ENCODE measurements at places on chromosomes 4 and X.

DNA sequence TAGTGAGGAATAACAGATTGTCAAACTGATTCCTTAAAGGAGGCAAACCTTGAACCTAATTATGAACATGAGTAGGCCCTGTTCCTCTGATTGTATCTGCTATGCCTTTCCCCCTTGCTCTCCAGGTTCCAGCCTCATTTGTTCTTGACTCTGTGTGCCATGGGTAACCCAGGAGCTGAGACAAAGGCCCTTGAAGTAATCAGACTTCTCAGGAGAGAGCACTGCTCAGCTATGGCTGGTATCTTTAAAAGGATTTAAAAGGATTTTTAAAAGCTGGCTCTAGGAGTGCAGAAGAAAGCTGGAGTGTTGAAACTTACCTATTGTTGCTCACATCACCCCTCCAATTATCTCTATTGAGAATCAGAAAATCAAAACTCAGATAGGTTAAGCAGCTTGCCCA lies 1565.5 kb upstream of the AGA start:
- no peak overlapping the region for H3K4me3 ChIP-seq
- no peaks in the 10 kb centered on the region for H3K4me1 ChIP-seq
- DNase-seq = no peak
- no peaks in the 10 kb centered on the region for H3K27me3 ChIP-seq

DNA sequence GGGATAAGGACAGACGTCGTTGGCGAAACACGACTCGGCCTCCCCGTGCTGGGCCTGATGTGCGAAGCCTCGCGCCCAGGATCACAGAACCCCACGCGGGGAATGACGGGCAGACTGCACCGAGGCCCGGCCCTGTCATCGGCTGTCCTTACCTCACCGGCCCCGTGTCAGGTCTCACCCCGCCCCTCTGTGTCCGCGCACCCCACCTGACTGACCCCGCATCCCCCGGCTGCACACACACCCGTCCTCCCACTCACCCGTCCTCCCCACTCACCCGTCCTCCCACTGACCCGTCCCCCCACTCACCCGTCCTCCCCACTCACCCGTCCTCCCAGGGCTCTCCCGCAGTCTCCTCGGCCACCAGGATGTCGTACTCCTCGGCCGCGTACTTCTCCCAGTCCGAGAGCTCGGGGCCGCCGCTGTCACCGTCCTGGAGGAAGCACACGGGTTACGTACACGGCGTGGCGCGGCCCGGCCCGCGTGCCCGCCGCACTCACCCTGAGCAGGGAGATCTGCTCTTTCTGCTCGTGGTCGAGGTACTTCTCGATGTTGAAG lies 19.8 kb upstream of the GTPBP6 start:
- H3K27ac ChIP-seq = no peak overlapping the region
- no peaks in the 10 kb centered on the region for H3K27me3 ChIP-seq
- no peaks in the 10 kb centered on the region for H3K4me1 ChIP-seq

- no peaks in the 10 kb centered on the region for H3K27me3 ChIP-seq
- no peak for DNase-seq
- no peak overlapping the region for H3K4me3 ChIP-seq
- no peaks in the 10 kb centered on the region for H3K36me3 ChIP-seq
Observed at GRCh38 chrX:30657196-30658161, 4.3 kb downstream of the GK start.

- H3K27ac ChIP-seq = peak overlapping the region; percentile 100
- H3K36me3 ChIP-seq = peaks cover 9% of the 10 kb centered on the region
- no peaks in the 10 kb centered on the region for H3K27me3 ChIP-seq
- H3K4me3 ChIP-seq = peak overlapping the region; percentile 98
- H3K4me1 ChIP-seq = peaks cover 17% of the 10 kb centered on the region
Observed at GRCh38 chr4:173334891-173335752, 964 bp upstream of the HMGB2 start.

DNA sequence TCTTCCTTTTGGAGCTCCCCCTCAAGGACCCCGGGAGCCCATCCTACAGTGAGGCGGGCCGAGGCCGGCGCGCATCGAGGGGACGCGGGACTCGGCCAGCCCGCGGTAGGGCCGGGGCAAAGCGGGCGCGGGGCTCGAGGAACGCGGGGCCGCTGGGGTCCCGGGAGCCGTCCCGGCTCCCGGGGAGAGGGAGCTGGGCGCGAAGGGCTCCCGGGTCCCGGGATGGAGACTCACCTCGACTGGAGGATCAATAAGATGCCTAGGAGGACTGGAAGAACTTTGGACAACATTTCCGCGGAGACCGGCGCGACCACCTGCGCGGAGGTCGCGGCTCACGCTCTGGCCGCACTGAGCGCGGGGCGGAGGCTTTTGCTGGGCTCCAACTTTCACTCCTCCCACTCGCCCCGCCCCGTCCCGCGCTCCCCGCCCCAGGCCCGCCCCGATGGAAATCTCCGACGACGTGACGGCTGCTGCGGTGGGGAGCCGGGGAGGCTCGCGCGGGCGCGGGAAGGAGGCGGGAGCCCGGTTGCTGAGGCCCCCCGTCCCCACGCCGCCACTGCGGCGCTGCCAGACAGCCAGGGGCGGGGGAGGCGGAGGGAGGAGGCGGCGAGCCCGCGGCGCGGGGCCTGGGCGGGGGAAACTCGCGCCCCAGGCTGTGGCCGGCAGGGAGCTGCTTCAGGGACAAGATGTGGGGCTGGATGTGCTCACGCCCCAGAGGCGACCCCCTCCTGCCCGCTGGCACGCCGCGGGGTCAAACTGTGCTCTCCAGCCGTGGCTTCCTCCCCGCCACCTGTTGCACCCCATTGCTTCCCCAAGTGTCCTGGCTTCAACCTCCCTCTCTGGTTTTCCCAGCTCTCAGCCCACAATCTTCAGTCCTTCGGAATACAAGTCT lies at the start of gene GABRE:
TSS of gene GABRE (minus strand) at position 341 of the 892 bp plus-strand sequence. CDS start at position 290, 51 bp downstream.
- peak within 1 kb of the TSS; percentile 69 for H3K4me3 ChIP-seq
- peaks cover 13% of the 10 kb centered on the region for H3K4me1 ChIP-seq
- no peaks in the 10 kb centered on the region for H3K27me3 ChIP-seq
- peak within 1 kb of the TSS; percentile 95 for H3K27ac ChIP-seq
- no peak for DNase-seq

Measured in vagina (tissue), 2 donors.